NCI-H2081 (cell line): ENCODE measurements at places on chromosomes 7 and 10.
A peak's percentile ranks its signal among the peaks of the same experiment; 100 is the strongest.

DNA sequence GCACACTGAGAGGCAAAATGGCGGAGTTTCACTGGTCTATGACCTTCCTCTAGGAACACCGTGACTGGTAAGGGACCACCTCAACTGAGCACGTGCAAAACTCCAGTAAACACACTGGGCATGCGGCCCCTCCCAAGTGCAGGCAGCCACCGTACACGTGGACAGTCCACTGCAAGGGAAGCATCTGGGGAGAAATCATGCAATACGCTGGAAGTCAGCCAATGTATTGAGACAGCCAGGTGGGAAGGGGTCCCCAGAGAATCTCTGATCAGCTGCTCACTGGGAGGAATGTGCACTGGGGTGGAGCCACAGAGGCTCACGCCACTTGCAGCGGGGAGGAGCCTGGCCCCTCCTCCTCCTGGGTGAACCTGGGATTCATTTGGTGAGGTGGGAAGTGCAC lies 49.3 kb downstream of the CFAP46 start:
- DNase-seq: no peak

GRCh38 chr10:66277481-66277880 lies 648.4 kb upstream of the LRRTM3 start:
- no peak for DNase-seq

- DNase-seq: no peak
Measured at GRCh38 chr10:93481637-93482144, 443 bp downstream of the MYOF start.

GRCh38 chr10:44995914-44996669 lies 4.6 kb upstream of the ZNF22 start:
- no peak for DNase-seq

DNA sequence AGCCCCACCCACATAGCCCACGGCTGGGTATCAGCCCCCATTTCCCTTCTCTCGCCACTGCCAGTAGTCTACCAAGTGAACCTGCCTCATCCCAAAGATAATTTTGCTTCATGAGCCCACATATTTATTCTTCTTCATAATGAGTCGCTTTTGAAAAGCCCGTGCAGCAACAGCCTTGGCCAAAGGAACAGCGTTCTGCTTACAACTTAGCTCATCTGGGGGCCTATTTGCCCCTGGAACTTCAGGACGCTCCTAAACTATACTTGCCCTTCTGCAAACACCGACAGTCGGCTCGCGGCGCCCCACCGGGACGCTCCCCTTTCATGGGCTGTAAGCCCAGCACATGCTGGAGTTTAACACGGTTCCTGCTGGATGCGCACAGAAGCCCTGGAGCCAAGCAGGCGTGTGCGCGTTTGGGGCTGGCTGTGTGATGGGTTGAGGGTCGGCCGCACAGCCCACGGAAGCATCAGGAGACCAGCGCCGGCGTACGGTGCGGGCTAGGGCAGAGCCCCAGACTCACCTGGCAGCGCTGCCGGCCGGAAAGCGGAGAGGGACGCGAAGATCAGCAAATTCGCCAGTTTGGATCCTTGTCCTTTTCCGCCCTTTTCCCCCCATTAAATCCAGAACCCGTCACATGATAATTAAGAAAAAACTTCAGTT lies 370 bp downstream of the TMEM60 start:
- DNase-seq: no peak

DNA sequence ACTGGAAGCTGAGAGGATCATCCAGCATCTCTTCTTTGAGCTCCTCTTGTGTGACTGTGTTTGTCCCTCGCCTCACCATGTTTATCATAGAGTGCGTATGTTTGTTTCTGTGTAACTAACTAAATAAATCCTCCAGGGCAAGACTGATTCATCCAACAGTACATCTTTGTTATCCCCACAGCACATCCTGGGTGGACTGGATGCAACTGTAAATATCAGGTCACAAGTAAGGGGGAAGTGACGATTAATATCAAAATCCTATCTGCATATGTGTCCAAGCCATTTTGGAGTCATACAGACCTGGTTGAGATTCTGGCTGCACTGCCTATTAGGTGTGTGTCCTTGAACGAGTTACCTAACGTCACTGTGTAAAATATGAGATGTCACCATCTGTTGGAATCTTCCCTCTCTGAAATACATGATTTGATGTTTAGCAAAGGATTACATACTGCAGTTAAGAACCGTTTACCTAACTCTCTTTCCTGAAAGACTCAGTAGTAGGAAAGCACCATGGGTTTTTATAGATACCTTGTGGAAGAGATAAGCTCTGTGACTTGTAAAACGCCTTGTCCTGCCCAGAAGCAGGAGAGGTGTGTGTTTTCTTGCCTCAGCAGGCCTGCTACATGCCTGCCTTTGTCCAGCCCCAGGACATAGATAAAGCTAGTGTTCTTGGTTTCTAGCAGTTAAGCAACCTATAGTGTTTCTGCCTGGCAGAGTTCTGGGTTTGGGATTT lies 25.8 kb downstream of the WBP1L start:
- no peak for DNase-seq

GRCh38 chr10:116608686-116609594 lies 11.8 kb upstream of the PNLIPRP2 start:
- DNase-seq: no peak

DNA sequence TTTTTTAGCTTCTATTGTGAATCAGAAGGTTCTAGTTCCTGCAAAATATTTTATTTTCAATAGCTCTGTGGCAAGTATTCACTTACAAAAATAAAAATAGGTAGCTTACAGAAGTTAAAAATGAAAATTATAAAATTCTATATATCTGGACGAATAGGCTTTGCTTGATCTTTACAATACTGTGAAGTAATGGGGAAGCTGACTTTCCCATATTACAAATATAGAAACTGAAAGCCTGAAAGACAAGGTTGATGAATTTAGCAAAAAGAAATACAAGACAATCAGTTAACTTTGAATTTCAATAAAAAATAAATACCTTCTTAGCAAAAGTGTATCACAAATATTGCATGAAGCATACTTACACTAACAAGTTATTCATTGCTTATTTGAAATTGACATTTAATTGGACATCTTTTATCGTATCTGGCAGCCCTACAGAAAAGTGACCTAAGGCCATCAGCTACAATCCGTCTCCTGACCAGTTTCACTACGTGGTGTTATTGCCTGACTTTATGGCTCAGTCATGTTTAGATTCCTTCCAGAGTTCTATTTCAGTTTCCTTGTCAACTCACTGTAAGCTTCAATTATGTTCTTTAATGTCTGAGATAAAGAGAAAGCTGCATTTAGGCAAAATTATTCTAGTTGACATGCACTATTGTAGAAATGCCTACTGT lies 310.5 kb upstream of the HGF start:
- DNase-seq: no peak

DNA sequence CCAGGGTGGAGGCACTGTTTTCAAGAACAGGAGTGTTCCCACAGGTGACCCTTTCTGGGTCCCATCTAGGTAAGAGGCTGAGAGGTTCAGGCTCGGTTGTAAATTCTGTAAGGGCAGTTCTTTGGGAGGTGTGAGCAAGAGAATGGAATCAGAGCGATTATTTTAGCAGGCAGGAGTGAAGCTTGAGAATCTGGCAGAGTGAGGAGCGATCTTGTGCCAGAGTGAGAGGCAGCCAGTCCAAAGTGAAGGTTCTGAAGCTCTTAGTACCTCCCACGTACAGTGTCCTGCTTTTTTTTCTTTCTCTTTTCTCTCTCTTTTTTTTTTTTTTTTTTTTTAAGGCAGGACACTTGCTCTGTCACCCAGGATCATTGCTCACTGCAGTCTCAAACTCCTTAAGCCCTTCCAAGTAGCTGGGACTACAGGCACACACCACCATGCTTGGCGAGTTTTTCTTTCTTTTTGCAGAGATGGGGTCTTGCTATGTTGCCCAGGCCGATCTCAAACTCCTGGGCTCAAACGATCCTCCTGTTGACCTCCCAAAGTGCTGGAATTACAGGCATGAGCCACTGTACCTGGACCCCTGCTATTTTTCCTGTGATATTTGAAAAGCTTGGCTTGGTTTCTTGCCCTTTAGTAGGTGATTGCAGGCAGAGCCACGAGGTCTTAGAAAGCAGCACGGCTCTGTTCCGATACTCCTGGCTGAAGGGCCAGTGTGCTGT lies 10.9 kb downstream of the POR start:
- DNase-seq: no peak

DNA sequence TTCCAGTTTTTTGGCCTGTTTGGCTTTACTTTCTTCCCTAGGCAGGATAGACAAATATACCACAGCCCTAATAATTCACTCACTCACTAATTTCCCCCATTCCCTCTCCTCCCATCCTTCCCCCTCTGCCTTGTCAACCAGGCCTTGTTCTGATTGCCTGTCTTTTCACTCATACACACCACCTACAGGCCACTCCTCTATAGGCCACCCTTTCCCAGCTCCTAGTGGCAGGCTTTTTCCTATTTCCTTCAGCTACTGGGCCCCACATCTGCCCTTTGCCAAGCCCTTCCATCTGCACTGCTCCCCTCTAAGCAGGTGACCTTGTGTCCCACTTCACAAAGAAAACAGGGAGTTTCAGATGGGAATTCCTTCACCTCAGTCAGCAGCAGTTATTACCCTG lies 59.8 kb upstream of the MSRB2 start:
- DNase-seq: no peak

GRCh38 chr7:5702876-5703571 lies 78.4 kb downstream of the RNF216 start:
- DNase-seq: peak; percentile 79

GRCh38 chr10:88117869-88118632 lies 254.6 kb downstream of the PTEN start:
- no peak for DNase-seq

DNA sequence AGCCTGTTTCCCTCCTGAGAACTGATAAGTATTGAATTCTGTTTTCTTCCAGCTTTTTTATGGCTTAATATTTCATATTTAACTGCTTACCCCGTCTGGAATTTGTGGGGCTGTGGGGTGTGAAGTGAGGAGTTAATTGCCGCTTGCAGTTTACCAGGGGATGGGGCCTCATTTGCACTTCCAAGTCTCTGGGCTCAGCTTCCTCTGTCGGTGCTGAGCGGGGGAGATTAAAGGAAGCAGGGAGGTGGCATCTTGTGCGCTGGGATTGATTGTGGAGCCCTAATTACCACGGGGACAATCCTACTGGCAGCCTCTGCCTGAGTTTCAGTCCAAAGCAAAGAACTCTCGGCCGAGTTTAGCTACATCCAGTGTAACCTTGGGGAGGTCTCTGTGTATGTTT lies 33.4 kb downstream of the ELFN1 start:
- no peak for DNase-seq

GRCh38 chr10:34507217-34507616 lies 307.9 kb downstream of the PARD3 start:
- DNase-seq: peak; percentile 78

DNA sequence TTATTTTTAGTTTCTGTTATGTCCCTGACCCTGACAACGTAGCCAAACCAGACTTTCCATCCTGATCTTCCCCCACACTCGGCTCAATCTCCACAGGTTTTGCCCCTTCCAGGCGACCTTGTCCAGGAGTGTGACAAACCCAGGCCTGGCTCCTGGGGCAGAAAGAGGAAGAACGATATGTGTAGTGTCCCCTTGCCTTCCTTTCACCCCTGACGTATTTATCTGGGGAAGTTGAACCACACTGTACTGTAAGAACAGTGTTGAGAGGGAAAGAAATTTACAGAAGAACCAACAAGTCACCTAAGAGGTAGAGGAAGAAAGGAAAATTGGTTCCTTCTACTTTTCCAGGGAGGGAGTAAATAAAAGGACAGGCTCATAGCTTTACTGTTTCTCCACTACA lies 158.0 kb downstream of the VTI1A start:
- DNase-seq: no peak

- DNase-seq: no peak
Measured at GRCh38 chr7:52897713-52898112, 137.7 kb upstream of the POM121L12 start.

GRCh38 chr7:88795553-88795952 lies at the start of gene TEX47:
TSS of gene TEX47 (minus strand) at chr7:88795737. CDS start at chr7:88794942, 795 bp downstream.
- no peak for DNase-seq

GRCh38 chr10:49289480-49289879 lies 9.5 kb upstream of the C10orf71 start:
- no peak for DNase-seq

DNA sequence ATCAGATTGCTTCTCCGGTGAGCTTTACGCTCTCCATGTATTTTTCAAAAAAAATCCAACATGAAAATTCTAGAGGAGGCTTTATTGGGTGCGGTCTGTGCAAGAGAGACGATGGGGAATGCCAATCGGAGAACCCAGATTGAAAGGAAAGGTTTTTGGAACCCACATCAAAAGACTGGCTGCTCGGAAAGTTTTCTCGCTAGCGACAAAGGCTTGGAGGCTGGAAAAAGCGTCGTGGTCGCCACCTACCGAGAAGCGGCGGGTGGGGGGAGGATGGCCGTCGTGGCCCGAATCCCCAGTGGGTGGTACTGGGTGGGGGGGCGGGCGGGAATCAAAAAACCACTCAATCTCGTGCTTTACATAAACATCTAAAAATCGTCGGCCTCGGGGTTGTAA lies 1.1 kb upstream of the GTF2I start:
- peak; percentile 48 for DNase-seq

DNA sequence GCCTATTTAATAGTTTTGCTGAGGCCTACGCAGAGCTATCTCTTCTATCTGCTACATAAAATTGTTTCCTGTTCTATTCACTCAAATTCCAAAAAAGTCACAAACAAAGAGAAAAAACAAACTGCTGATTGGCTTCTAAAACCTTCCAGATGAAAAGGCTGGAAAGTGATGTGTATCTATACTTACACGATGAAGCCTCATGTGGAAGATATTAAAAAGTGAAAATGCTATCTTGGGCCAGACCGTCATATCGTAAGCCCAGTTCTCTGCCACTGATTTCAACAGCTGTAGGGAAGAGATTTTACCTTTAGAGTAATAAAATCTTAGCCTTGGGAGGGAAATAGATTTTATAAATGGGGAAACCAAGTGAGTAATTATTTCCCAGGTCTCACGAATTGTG lies 394.8 kb downstream of the KIF20B start:
- no peak for DNase-seq

GRCh38 chr7:26155531-26156375 lies 3.8 kb downstream of the NFE2L3 start:
- no peak for DNase-seq

DNA sequence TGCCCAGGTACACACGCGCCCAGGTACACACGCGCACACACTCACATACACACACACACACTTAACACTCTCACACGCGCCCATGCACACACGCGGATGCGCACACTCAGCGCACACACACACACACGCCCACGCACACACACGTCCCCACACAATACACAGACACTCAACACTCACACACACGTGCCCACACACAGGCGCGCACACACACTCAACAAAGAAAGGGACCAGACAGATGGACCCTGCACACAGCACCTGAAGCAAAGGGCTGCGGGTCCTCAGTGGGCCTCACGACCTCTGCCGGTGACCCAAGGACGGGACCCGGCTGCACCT lies 257.4 kb downstream of the ZMYND11 start:
- DNase-seq: no peak
